ENCODE measurements at places on chromosomes 16 and 17.
A peak's percentile ranks its signal among the peaks of the same experiment; 100 is the strongest.

GRCh38 chr16:52677501-52677900 is 130.6 kb upstream of the TOX3 start:
- no peak for DNase-seq

DNA sequence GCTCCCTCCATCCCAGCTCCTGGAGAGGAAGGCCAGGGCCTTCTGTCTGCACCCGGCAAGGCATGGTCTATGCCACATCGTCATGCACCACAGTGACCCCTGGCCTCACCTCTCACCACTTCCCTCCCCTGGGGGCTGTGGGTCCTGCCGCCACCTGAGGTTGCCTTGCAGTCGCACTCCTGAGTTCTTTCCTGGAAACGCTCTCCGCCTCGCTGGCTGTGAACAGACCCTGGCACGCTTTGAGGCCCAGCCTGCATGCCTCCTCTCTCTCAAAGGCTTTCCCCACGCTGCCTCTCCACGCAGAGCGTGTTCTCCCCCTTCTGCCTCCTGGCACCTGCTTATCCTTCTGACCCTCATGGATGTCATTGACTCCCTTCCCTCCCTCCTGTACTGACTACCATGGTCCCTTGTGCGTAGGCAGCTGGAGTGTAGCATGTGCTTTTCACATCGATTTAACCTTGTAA is 45.4 kb downstream of the SEC14L1 start:
- no peak for DNase-seq

GRCh38 chr17:79023180-79023705 is 726 bp upstream of the C1QTNF1 start:
- no peak for DNase-seq

DNA sequence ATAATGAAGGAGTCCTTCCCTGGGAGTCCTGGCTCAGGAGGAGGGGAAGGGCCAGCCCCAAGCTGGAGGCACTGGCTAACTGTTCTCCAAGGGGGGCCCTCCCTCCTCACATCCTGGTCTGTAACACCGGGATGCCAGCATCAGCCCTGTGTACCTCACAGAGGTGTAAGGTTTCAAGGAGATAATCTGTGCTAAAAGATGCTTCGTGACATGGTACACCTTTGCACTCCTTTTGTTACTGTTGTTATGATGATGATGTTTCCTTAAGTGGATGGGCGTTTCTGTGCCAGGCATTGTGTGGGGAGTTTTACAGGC is 236.7 kb upstream of the TNRC6C start:
- no peak for DNase-seq

DNA sequence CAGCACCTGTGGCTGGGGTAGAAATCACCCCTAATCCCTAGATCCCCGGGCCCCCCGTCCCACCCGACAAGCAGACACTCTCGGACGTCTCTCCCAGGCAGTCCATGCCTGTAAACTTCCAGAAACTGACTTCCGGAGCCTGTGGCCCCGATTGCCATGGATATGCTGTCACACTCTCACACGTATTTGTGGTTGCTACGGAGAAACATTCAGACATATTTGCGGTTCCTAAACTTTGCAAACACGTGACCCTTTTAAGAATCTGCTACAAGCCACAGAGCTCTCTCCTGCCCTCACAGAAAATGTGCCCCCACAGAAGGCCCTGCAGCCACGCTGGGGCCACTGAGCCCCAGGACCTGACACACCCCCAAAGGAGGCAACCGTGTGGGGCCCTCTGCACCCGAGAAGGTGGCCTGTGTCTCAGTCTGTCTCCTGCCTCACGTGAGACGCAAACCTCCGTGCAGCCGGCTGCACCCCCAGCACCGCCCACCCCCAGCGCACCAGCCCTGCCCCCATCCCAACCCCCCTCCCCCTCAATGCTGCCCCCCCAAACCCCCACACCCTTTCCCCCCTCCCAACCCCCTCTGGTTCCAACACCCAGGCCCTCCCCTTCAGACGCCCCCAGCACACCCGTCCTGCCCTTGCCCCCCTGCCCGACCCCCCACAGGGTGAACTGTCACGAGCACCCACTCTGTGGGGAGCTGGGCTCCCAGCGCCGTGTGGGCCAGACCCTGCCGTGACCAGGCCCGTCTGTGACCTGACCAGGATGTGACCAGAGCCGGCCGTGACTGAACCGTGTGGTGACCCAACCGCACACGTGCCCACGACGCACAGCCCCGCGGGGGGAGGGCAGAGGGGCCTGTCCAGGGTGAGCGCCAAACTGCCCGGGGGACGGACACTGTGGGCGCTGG is 66.3 kb upstream of the METRNL start:
- no peak for DNase-seq

DNA sequence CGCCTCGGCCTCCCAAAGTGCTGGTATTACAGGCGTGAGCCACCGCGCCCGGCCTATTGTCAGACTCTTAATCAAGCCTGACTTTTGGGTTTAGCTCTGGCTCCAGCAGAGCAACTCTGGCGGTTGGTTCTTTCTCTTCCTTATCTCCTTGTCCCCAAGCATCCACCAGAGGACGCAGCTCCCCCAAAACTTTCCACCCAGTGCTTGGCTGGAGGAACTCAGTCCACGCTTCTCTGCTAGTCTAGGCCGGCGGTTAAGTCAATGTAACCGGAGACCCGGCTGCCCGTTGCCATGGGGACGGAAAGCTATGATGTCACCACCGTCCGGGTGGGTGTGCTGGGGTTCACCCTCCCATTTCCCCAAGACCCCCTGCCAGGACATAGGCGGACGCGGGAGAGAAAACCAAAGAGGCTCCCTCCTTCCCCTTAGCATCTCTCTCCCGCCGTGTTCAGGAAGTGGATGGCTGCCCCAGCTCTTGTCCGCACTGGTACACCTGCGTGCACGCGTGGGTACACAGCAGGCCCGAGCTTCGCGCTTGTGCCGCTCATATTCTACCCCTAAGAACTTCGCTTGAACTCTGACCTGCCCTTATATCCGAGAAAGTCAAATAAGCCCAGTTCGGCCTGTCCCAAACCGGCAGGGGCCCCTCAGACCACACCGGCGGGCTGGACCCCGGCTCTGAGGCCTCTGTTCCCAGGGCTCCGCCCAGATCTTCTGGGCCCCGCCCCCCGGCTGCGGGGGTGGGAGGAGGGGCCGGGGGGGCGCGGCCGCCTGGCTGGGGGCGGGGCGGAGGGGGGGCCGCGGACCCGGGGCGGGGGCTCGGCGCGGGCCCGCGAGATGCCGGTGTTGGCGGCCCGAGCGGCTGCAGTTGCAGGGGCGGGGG is at the start of gene RND2:
TSS of gene RND2 (plus strand) at position 825 of the 883 bp plus-strand sequence. CDS start 117 bp downstream, outside the sequence.
- DNase-seq, result peak; percentile 59

GRCh38 chr16:54931120-54932014 is 702 bp downstream of the IRX5 start:
- no peak for DNase-seq

DNA sequence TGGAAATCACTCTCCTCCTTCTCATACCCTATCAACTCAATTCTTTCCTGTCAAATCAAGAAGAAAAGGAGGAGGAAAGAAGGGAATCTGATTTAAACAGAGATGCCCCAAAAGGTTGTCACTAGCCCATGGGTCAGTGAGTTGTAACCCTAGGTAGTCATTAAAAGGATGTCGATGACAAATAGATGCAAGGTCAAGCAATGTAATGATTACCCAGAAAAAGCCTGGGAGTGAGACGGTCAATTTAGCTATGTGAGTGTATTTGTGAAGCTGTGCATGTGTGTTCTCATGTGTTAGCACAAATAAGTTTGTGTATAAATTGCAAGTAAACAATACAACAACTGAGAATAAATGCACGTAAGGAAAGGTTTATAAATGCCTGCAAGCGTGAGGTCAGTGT is 190.5 kb upstream of the PMFBP1 start:
- no peak for DNase-seq

- DNase-seq, result no peak
Measured at GRCh38 chr16:71775949-71776348, 32.7 kb downstream of the AP1G1 start.

GRCh38 chr17:66375121-66375520 is 72.7 kb downstream of the PRKCA start:
- no peak for DNase-seq

GRCh38 chr17:58575511-58575910 is 61.1 kb upstream of the MTMR4 start:
- no peak for DNase-seq

GRCh38 chr17:2198927-2199326 is 104.7 kb downstream of the SMG6 start:
- no peak for DNase-seq

DNA sequence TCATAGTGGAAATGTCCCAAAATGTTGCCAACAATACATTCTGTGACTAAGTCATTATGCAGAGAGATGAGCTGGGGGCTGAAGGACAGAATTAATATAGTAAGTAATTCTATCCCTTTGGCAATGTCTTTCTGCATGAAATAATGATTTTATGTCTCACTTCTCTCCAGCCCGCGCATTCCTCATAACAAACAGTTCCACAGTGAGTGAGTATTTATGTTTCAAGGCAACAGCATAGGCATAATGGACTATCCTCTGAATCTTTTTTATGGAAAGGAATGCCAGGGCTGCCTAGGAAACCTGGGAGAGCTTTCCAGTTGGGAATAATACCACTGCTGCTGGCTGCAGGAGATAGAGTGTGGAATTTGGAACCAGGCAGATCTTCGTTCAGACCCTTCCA is 477.7 kb downstream of the HS3ST4 start:
- DNase-seq, result no peak

- no peak for DNase-seq
Measured at GRCh38 chr17:15457723-15458094, 9.7 kb downstream of the CDRT4 start.

DNA sequence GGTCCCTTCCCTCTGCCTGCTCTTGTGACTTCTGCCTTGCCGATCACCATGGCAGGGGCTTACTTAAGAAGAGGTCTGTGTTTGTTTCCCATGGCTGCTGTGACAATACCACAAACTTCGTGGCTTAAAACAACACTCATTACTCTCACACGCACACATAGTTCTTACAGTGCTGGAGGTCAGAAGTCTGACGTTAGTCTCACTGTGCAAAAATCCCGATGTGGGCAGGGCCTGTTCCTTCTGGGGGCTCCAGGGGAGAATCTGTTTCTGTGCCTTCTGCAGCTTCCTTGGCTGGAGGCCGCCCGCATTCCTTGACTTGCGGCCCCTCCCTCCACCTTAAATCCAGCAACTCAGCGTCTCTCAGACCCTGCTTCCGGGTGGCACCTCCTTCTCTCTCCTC is 249.2 kb upstream of the GSE1 start:
- DNase-seq, result no peak

GRCh38 chr16:78639775-78640174 is 540.3 kb downstream of the WWOX start:
- no peak for DNase-seq

- no peak for DNase-seq
Measured at GRCh38 chr17:43549496-43549895, 3.4 kb upstream of the ETV4 start.

DNA sequence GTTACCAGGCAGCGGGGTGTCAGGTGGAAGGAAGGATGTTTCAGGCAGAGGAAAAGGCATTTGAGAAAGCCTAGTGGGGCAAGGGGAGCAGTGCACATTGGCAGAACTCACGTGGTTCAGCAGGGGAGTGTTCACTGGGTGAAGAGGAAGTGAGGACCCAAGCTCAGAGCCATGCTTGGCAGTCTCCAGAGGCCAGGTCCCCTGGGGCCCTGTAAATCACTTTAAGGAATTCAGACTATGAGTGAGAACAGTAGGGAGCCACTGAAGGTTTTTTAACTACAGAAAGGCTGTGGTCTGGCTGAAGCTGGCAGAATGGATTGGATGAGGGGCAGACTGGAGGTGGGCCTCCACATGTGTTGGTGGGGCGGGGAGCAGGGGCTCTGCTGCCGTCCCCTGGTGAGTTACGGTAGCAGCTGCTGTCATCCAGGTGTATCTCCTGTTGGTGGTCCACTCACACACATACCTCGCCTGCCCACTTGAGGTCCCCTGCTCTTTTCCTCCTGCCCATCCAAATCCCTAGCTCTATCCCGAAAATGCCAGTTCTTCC is 5.1 kb downstream of the CLEC16A start:
- no peak for DNase-seq

DNA sequence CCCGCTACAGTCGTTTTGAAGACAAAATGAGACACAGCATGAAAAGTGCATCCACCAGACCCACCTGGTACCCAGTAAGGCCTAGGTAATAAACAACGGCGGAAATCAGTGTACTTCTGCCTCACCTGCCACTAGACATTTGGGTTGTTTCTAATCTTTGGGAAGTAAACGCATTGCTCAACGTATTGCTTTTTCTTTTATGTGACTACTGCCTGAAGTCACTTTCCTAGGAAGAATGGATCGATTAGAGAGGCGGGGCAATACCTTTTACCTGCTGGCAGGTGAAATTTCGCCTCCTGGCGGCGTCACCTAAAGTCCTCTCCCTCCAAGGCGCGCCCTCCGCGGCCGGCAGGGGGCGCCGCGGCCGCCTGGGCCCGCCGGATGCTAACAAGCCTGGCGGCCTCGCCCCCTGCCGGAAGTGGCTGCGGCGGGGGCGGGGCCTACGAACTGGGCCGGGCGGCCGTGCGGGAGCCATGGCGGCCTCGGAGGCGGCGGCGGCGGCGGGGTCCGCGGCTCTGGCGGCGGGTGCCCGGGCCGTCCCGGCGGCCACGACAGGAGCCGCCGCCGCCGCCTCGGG is at the start of gene ATMIN:
TSS of gene ATMIN (plus strand) at position 445 of the 577 bp plus-strand sequence. CDS start at position 474, 29 bp downstream.
- DNase-seq, result peak; percentile 89

DNA sequence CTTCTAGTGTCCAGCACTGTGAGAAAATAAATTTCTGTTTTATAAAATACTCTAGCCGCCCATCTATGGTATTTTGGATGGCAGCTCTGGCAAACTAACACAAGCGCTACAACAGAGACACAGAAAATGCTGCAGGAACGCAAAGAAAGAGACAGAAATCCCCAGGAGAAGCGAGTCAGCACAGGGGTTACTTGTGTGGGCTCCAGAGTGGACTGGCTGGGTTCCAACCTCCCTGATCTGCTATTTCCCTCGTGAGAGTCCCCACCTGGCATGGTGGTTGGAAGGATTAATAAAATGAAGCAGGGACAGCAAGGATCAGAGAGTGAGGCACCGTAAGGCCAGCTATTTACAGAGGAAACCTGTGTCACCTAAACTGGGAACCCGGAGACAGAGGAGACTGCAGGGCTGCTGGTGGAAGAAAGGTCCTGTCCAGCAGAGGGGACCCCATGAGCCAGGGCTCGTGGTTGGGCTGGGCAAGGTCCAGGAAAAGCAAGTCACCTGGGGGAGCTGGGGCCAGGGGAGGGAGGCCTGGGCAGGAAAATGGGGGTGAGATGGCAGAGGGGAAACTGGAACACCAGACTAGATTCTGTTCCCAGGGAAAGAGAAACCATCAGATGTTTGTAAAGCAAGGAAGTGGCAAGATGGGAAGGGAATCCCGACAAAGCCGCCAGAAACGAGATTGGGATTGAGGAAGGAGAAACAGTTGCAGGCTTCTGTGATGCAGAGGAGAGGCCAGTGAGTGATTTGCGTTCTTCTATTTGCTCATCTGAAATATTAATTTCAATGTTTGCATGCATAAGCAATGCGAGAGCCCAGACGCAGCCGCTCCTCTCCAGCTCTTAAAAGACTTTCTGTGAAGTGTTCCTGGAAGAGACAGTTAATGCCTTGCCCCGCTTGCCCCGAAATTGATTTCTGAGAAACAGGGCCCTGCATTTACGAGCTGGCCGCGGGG is 63.0 kb upstream of the TEKT3 start:
- no peak for DNase-seq

Data from activated T-helper 1 cell treated with Interleukin-2 at 50 U/mL for 16 hours (primary cell).